Osteoblast (primary cell): ENCODE measurements at places on chromosomes 3 and 15. TPM values are rescaled to one million over a fixed set of nuclear protein-coding genes. Genes with fewer than 3 reads are reported as not detected.

IL16 gene
- 6.5 and 7.1 TPM in 2 replicates for total RNA-seq

GRCh38 chr15:68430471-68431036 lies 1.4 kb downstream of the ITGA11 start:
- H3K4me1 ChIP-seq = peaks cover 50% of the 10 kb centered on the region
- H3K4me3 ChIP-seq = peak overlapping the region; percentile 98
- peaks cover 16% of the 10 kb centered on the region for H3K27me3 ChIP-seq
- peaks cover 19% of the 10 kb centered on the region for H3K36me3 ChIP-seq

DNA sequence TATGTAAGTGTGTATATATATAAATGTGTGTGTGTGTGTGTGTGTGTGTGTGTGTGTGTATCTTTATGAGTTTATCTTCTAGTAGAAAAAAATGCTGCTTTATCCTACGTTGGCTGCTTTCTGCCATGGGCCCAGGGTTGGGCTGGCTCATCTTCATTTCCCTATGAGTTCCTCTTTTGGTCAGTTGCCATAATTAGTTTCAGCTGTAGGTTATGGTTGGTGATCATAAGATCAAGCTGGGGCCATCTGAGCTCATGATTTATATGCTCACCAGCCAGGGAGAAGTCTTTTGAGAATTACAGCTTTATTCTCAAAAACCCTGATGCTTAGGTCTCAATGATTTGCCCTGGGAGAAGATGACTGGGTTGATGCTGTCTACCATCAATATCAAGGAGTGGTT lies 775.8 kb upstream of the ARPP21 start:
- no peaks in the 10 kb centered on the region for H3K27me3 ChIP-seq
- no peaks in the 10 kb centered on the region for H3K4me1 ChIP-seq
- DNase-seq = no peak

DNA sequence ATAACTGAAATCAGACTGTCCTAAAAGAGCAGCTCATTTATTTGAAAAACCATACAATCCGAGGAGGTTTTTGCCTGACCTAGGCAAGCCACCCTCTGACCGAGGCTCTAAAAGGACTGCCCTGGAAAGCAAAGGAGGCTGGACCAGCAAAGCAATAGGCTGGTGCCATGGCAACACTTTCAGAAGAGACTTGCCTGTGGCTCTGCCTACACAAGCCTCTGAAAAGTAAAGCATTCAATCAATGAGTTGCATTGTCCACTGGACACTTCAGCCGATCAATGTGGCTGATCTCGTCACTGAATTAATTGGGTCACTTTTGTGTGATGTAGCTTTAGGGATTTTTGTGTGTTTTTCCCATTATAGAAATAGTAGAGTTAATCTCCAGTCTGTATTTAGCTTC lies 99.1 kb upstream of the SEMA6D start:
- no peak overlapping the region for H3K4me3 ChIP-seq
- H3K27me3 ChIP-seq = no peaks in the 10 kb centered on the region
- H3K36me3 ChIP-seq = no peaks in the 10 kb centered on the region
- no peaks in the 10 kb centered on the region for H3K4me1 ChIP-seq

GRCh38 chr3:123522320-123523022 lies 62.4 kb downstream of the HACD2 start:
- peaks cover 6% of the 10 kb centered on the region for H3K36me3 ChIP-seq
- H3K27me3 ChIP-seq = no peaks in the 10 kb centered on the region
- no peak for DNase-seq
- H3K27ac ChIP-seq = no peak overlapping the region

DNA sequence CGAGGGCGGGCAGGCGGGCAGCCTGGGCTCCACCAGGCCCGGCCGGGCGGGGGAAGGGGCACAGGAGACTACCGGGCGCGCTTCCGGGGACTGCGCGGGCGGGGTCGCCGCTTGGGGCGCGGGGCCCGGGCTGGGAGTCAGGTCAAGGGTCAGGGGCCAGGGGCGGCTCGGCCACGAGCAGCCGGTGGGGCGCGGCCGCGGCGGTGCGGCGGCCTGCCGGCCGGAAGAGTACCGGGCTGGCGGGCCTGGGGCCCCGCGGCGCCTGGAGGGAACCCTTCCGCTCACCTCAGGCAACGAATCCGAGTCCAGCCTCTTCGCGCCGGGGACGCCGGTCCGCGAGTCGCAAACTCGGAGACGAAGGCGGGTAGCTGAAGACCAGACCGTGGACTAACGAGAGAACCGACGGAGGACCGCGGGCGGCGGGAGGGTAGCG lies 225 bp downstream of the RHOA start:
- peak overlapping the region; percentile 70 for H3K27ac ChIP-seq
- H3K4me1 ChIP-seq = peaks cover 33% of the 10 kb centered on the region
- H3K27me3 ChIP-seq = no peaks in the 10 kb centered on the region

SH3GL3 gene
- total RNA-seq = 0.29 and 0.72 TPM in 2 replicates

DNA sequence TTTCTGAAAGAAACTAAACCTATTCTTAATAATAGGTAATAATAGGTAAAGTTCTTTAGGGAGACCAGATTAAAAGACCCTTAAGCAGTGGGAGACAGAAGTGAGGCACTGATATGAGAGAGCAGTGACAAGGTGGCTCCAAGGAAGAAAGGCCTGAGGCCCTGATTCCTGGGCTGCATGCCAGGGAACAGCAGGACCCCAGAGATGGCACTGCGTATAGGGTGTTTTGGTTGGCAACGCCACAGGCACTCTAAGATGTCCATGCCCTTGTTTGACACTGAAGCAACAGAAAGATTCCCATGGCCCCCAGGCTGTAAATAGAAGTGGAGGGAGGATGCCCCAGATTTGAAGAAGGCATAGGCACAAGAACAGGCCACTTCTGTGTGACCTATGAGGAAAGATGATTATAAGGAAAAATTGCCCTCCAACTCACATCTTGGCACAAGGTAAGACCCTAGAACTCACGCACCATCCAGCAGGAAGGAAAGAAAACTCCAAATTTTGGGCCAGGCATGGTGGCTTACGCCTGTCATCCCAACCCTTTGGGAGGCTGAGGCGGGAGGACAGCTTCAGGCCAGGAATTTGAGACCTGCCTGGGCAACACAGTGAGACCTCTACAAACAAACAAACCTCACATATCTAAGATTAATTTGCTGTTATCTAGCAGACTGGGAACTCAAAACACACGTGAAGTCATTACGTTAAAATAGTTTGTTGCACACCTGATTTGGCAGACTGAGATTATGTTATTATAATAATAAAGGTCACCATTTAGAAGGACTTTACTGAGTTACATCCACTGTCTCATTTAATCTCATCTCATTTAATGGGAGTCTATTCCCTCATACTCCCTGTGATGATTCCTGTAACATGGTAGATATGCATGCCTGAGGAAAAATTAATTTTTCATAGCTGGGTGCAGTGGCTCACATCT lies 10.5 kb upstream of the BLM start:
- no peak overlapping the region for H3K27ac ChIP-seq
- H3K27me3 ChIP-seq = no peaks in the 10 kb centered on the region
- DNase-seq = peak; percentile 43
- H3K4me1 ChIP-seq = no peaks in the 10 kb centered on the region

GRCh38 chr15:38019066-38019465 lies 84.6 kb downstream of the TMCO5A start:
- H3K27me3 ChIP-seq = no peaks in the 10 kb centered on the region
- no peak overlapping the region for H3K4me3 ChIP-seq
- no peaks in the 10 kb centered on the region for H3K4me1 ChIP-seq
- DNase-seq = no peak
- no peak overlapping the region for H3K27ac ChIP-seq
- no peaks in the 10 kb centered on the region for H3K36me3 ChIP-seq
